ENCODE measurements at places on chromosomes 4 and X.

GRCh38 chr4:151718984-151719955 is 41.5 kb downstream of the GATB start:
- DNase-seq, result no peak

DNA sequence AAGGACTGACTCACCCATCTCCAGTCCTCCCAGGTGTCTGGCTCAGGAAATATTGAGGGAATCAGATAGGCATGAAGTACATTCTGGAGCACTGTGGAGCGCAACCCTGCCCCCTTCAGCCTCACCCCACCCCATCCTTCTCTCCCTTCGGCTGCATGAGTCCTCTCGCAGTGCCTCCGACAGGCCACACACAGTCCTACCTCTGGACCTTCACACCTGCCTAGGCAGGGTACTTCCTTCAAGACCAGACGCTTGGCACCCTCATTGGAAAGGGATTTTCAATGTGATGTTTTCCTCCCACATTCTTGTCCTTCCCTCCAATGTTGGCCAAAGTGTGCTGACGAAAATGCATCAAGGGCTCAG is 26.8 kb upstream of the PPP2R2C start:
- no peak for DNase-seq

DNA sequence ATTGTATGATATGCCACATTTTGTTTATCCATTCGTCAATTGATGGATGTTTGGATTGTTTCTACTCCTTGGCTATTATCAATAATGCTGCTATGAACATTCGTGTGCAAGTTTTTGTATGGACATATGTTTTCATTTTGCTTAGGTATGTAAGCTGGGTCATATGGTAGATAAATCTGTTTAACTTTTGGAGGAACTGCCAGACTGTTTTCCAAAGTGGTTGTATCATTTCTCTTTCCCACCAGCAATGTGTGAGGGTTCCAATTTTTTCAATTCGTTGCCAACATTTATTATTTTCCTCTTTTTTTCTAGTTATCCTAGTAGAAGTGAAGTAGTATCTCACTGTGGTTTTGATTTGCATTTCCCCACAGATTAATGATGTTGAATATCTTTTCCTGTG is 71.8 kb downstream of the DIAPH2 start:
- DNase-seq, result no peak

DNA sequence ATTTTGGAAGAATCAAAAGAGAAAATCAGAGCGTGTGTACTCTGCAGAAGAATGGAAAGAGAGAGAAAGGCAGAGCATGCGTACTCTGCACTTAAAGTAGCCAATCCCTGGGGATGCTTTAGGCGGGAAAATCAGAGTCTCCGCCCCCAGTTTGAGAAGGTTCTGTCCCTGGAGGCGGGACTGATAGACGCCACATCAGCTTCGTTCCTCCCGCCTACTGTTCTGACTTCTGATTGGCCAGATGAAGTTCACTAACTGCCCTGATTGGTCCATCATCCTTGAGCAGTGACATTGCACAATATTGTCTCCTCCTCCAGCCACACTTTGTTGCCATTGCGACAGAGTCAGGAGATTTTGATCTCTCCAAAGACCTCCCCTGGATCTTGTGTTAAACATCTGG is 23.8 kb downstream of the SSX1 start:
- DNase-seq, result no peak

DNA sequence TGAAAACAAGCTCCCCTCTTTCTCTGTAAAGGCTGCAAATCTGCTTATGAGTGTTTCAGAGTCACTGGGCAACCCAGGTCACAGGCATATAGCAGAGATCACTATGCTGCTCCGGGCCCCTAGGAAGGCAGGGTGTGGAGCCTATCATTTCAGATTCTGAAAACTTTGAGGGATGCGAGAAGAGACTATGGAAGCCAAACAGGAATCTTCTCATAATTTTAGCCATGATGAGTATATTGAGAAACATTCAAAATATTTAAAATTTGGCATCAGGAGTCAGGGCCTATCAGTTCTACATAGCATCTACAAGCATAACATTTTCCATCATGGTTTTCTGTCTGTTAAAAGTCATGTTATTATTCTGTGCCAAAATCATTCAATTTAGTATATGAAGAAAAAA is 61.7 kb upstream of the ATXN3L start:
- DNase-seq, result no peak

DNA sequence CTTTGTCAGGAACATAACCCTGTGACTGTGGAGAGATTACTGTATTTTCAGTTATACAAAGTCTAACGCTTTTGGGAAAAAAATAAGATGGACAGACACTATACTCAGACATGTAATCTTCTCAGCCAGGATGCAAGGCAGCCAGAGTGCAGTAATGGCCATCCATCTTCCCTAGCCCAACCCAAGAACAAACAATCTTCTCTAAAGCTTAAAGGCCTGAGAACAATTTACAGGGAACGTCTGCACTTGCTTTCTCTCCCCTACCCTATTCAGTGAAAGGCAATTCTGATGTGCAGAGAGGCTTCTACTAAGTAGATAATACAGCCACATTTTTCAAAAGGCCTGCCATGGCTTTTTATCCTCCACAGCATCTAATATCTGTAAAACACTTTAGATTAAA is 471.3 kb downstream of the FGF13 start:
- no peak for DNase-seq

- no peak for DNase-seq
These were observed 22.3 kb upstream of the NDUFC1 start for GRCh38 chr4:139324620-139325019.

DNA sequence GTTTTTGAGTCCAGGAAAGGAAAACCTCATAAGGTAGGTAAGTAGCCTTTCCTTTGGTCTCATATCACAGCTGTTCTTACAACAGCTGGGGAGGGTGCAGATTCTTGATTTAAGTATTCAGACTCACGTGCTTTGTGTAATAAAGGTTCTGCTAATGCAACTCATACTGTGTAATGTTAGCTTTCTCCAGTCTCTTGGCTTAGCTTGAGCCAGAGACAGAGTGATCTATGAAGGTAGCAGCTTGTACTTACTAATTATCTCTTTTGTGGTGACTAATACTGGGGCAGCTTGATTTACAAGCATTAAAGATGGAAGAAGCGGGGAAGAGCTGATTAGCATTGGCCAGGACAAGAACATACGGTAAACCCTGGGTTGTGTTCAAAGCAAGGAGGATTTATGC is 80.3 kb downstream of the LNX1 start:
- DNase-seq, result no peak

DNA sequence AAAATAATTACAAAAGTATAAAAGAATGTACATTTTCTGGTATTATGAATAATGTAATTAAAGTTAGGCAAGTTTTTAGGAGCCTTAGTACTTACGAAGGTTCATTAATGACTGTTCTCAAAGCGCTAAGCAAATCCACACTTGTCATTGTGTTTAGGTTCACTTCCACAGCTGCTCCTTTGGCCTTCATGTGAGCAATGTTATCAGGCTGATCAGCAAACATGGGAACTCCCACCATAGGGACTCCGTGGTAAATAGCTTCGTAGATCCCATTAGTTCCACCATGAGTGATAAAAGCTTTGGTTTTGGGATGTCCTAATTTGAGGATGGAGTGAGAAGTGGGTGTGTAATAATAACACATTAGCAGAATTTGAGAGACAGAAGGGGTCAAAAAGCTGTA is 45.1 kb downstream of the UGT2A2 start:
- no peak for DNase-seq

- DNase-seq, result peak; percentile 34
These were observed 107.5 kb upstream of the RPL34 start for GRCh38 chr4:108512615-108513505.

DNA sequence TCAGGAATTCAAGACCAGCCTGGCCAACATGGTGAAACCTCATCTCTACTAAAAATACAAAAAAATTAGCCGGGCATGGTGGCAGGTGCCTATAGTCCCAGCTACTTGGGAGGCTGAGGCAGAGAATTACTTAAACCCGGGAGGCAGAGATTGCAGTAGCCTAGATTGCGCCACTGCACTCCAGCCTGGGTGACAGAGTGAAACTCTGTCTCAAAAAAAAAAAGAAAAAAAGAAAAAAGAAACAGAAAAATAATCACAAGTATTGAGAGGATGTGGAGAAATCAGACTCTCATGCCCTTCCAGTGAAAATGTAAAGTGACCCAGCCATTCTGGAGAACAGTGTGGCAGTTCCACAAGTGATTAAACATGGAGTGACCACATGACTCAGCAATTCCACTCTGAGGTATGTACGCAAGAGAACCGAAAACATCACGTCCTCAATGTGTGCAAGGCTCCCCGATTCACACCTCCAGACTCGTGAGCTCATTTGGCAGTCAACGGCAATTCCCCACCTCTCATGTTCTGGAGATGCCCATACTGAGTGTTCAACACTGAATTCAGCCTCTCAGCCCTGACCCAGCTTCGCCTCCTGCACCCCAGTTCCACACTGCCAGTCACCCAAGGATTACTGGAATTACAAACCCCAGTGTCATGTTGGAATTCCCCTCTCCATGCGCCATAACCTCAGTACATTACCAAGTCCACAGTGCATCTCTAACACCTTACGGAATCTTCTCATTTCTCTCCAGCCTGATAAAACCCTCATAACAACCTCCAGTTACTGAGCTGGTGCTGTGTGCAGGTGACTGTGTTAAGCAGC is 21.1 kb downstream of the ACOX3 start:
- no peak for DNase-seq

DNA sequence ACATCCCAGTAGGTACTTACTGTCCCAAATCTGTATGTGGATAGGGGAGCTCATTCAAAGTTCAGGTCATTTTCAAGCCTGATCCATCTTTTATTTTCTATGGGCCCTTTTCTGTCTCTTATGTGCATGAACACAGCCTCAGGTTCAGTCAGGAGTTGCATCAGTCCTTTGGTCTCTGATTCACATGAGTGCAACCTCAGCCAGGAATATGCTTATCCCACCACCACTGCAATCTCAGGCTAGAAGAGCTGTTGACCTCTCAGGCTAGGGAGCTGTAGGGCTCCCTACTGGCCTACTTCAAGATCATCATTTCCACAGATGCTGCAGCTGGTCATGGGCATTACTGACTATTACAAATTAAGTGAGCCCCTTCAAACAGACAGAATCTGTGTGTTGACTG is 27.2 kb downstream of the AASDH start:
- DNase-seq, result no peak

DNA sequence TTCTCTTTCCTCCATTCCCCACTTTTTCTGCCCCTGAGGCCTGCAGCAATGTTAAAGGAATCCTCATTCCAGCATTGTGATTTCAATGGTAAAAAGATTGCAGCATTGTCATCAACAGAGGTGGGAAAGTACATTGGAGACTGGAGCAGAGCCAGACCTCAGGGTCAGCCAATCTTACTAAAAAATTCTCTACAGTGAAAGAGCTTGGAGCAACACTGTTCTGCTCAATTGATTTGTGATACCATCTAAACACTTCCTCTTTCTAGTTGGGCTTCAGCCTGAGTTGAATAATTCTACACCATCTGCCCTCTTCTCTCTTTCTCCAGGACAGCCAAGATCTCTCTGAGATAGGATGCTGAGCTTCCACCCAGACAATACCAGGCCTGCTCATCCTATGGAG is 176.5 kb downstream of the AR start:
- DNase-seq, result no peak
